ENCODE measurements at places on chromosomes 2 and 18.

GRCh38 chr2:221402072-221402471 is 170.0 kb downstream of the EPHA4 start:
- no peak for DNase-seq

GRCh38 chr2:158006961-158007719 is 94.5 kb upstream of the UPP2 start:
- no peak for DNase-seq

- DNase-seq = no peak
Observed at GRCh38 chr2:149313512-149313972, 16.8 kb upstream of the LYPD6 start.

DNA sequence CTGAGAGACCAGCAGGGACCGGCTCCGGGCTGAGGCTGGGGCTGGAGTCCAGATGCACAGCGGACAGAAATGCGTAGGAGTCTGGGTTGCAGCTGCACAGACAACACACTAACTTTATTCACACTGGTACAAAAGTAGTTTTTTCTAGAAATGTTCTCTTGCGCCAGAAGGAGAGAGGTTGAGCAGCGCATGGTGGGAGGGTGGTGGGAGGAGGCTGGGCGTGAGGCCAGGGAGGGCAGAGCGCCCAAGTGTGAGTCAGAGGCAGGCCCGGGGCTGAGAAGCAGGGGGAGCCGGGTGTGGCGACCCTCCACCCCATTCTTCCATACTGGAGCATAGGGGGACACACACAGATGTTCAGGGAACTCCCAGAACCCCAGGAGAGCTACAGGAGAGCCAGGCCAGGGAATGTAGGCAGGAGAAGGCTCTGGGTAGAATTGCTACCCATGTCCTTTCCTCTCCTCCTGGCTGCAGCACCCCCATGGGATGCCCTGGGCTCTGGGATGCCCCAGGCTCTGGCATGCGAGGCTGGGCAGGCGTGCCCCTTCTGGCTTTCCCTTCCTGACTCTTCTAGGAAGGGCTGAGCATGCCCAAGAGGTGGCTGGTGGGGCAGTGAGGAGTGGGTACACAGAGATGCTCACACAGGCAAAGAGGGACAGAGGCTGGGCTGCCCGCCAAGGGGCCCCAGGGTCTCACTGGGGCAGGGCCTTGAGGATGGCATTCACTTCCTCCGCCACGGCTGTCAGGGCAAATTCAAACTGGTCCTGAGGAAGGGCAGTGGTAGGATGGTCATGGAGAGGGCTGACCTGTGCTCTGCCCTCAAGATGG is 10.6 kb downstream of the DNAJB2 start:
- no peak for DNase-seq

DNA sequence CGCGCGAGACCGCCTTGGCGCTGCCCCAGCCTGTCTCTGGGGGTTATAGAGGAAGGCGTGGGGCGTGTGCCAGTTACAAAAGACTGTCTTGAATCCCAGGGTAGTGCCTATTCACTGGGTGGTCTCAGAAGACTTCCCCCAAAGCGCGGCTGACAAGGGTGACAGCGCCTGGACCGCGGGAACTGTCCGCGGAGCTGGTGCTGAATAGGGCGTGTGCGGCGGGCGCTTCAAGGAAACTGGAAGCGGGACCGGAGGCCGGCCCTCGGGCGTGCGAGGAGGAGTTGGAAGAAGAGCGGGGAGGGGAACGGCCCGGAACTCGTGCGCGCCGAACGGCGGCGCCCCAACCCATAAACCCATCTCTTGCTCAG is 2.3 kb downstream of the EGR4 start:
- DNase-seq = peak; percentile 29

GRCh38 chr2:96771796-96772618 is 11.3 kb downstream of the CNNM4 start:
- DNase-seq = no peak

DNA sequence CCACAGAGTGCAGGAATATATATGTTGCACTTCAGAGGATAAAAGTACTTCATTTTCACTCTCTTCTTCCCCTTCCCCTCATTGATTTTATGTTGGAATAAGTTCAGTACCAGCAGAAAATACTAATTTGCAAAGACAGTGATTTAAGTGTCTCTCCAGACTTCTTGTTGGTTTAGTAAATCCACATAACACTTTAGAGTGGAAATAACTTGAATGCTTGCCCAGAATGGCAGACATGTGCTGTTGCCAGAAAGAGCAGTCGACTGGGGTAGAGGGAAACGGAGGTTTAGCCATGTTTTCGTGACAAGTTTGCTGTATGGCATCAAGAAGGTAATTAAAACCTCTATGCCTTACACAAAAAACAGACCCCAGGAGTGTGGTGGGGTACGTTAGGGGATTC is 246.0 kb upstream of the CXCR4 start:
- no peak for DNase-seq

DNA sequence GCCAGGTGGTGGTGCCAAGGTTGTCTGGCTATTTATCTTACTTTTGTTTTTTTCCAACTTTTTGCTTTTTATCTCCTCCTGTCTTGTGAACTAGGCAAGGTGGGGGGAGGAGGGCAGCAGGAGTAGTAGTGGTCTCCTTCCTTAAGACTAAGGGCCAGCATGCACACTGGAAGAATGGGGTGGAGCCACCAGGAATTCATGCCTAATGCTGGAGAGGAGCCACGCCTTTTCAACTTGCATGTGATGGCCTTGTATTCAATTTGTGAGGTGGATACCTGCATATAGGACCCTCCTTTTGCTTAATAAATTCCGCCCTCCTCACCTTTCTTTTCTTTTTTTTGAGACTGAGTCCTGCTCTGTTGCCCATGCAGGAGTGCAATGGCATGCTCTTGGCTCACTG is 37.6 kb upstream of the CLASP1 start:
- no peak for DNase-seq

- no peak for DNase-seq
Observed at GRCh38 chr2:67500541-67500940, 103.4 kb downstream of the ETAA1 start.

- DNase-seq = no peak
Observed at GRCh38 chr2:191670076-191670475, 7.9 kb upstream of the NABP1 start.

DNA sequence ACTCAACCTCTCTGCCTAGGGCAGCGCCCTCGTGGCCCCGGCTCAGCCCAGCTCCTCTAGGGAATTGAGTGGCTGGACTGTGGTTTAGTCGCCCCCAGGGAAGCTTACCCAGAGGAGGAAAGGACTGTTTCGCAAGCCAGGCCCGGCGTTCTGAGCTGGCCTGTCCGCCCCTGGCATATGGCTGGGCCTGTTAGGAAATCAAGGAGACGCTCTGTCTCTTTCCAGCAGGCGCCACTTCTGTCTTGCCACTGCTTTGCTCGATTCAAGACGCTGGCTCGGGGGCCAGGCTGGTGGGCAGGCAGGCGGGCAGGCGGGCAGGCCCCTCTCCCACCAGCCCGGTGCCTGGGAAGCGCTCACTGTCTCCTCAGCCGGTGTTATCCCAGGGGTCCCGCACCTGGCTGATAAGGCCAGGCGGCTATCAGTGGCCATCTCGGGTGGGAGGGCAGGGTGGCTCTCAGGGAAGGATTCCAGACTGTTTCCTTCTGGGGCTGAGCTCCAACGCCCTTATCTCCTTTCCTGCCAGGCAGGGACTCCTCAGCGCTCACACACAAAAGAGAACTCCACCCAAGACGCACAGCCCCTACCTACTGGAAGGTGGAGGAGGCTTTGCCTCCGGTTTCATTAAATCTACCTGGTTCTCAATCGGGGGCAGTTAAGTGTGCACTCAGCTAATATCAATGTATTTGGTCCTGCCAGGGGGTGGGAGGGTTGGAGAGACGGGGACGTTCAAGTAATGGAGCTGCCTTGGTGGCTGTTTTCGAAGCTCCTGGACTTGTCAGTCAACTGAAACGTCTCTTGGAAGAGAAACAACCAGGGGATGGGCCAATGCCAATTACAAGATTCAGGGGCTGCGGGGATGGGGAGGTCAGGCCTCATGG is 109.1 kb downstream of the SMAD7 start:
- no peak for DNase-seq

- DNase-seq = no peak
Observed at GRCh38 chr2:190927301-190927700, 46.7 kb downstream of the GLS start.

GRCh38 chr2:64164629-64165028 is 20.4 kb upstream of the PELI1 start:
- no peak for DNase-seq

DNA sequence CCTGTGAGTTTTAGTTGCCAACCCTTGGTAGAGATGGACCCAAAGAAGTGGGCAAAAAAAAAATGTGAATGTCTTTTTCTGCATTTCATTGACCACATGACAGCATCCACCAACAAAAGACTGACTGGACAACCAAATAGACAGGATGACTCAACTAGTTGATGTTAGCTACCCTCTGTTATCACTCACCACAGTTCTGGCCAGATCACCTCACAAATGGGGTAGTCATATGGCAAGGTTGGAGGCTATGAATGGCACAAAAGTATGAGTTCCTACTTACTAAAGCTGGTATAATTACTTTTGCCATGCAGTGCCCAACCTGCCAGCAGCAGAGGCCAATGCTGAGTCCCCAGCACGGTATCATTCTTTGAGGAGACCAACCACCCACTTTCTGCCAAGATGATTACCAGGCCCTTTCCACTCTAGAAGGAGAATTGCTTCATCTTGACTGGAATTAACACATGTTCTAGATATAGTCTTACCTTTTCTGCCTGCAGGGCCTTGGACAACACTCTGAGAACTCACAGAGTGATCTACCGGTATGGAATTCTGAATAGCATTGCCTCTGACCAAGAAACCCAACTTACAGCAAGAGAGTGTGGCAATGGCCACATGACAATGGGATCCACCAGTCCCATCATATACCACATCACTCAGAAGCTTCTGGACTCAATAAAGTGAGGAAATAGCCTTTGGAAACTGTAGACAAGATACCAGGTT is 20.1 kb upstream of the TCF7L1 start:
- DNase-seq = no peak

GRCh38 chr2:170465241-170465640 is 249.9 kb upstream of the SP5 start:
- DNase-seq = no peak

DNA sequence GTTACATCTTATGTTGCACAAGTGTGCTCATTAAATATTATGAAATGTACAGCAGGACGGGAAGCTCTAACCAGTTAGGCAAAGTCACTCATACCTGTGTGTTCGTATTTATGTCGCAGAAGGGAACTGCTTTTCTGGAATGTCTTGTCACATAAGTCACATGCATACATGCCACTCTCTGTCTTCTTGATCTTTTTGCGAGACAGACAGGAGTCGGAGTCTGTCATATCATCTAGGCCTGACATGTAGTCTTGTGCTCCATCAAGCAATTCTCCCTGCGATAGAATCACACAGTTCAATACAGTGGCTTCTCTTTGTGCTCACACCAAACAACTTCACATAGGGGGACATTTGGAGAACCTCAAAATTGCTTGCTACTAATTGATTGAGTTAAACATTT is 123.6 kb downstream of the ZEB2 start:
- DNase-seq = no peak

DNA sequence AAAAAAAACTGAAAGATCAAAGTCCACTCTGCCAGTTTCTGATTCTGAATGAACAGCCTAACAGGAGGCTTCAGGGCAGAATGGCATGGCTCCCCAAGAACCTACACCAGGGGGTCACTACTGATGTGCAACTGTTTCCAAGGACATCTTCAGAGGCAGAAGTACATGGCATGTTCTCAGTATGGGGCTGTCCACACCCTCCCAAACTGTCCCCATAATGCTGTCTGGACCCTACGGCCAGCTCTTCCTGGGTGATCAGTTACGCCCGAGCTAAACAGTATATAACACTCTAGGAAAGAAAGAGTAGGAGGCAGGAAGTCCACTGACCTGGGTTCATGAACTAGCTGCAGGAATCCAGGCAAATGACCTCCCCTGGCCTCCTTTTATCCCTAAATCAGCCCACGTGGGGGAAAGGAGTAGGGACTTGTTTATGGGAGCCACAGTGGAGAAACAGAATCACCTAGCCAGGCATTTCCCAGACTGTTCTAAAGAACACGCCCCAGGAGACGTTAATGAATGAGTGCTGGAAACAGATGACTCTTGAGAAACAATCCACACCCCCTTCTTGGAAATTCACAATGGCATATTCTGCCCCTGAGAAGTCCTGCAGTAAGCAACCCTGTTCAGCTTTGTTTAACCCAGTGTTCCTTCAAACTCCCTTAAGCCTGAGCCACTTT is 2.5 kb downstream of the TMBIM1 start:
- no peak for DNase-seq

GRCh38 chr18:75586130-75586889 is 158.8 kb upstream of the SMIM21 start:
- no peak for DNase-seq

DNA sequence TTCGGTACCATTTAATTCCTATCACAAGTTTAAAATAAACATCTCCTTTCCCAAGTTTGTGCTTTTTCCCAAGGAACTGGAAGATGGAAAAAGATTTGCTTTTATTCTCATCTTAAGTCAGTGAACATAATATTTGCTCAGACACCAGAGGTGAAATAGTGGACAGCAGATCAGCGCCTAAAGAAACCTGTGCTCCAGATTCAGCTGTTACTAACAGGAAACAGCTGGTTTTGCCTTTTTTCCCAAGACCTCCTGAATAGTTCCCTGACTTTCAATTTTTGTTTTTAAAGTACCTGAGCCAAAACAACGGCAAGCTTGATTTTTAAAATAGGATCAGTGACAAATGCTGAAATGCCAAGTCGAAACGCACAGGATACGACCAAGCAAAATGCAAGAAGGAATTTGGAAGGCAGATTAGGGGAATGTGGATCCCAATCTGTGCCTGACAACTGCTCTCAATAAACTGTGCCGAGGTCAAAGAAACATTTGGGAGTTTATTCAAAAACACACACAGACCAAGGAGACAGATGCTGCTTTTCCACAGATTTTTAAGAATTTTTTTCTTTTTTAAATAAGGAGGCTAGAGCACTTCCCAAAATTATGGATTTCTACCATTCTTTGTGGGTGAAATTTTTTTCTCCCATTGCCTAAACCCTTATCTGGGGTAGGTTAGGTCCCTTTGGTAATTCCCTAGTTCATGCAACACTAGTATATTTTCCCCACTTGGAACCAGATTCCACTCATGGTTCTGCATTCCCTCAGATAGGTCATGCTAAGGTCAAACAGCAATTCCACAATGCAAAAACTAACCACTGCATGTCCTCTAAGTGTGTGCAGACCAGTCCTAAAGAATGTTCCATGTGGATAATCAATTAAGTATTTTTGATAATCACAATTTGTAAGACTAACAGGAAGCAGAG is 121.5 kb upstream of the PDE1A start:
- no peak for DNase-seq

DNA sequence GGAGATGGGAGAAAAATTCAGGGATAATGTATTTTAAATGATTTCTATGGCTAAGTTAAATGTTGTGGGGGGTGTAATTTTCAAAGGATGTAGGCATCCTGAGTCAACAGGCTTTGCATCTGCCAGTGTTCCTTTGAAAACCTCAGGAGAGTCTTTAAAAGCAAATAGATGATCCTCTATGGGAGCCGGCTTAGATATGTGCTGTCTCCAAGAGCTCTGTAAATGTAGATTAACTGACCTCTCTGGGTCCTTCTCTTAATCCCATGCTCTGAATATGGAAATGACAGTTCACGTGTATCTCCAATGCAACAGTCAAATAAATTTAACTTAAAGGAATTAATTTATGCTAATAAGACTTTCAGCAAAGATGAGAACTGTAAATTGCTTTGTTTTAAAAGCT is 292.7 kb downstream of the ERBB4 start:
- no peak for DNase-seq

All from stimulated activated CD8-positive, alpha-beta memory T cell treated with anti-CD3 and anti-CD28 coated beads, Interleukin-12 subunit alpha, Interleukin-12 subunit beta, amount 100 ng/mL, for 1 hour (primary cell).